ENCODE measurements at places on chromosomes 3 and 15. TPM values are rescaled to one million over a fixed set of nuclear protein-coding genes. Genes with fewer than 3 reads are reported as not detected.
A peak's percentile ranks its signal among the peaks of the same experiment; 100 is the strongest.

GRCh38 chr3:194141415-194142155 is 5.6 kb downstream of the HES1 start:
- peak; percentile 72 for DNase-seq

The SLC6A1 gene
- total RNA-seq = not detected

- DNase-seq = no peak
Measured at GRCh38 chr15:34768530-34768929, 13.7 kb upstream of the GJD2 start.

DNA sequence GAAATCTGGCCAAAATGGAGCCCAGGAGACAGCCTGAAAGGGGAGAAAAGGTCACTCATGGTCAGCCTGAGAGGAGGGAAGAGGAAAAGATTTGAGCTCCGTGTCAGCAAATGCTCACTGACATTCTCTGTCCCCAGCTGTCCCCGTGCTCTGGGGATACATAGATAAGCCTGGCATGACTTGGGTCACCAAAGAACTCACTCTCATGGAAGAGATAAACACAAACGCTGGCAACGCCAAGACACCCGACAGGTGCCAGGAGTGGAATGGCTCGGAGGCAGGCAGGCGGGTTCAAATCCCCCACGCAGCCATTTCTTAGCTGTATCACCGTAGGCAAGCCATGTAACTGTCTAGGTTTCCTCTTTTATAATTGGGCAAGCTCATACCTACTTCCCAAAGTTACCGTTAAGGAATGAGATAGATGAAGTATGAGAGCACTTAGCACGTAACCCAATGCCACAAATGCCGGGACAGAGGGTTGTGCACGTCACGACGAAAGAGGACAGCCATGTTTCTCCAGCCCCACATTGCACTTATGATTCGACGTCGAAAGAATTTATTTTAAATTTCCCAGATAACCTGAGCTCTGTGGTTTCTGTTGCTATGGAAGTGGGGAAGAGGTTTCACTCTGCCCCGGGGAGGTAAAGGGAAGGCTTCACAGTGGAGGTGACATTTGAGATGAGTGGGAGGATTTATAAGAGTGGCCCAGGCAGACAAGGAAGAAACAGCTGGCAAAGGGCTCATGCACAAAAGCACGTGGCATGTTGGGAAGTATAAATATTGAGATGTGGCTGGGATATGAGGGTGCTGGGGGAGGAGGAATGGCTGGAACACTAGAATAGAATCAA is 41.4 kb upstream of the TSEN2 start:
- no peak for DNase-seq

- DNase-seq = no peak
Measured at GRCh38 chr3:170076715-170077238, 39.0 kb downstream of the GPR160 start.

- DNase-seq = no peak
Measured at GRCh38 chr3:196650740-196651311, 11.3 kb downstream of the NRROS start.
